A549 treated with Mapracorat at 1 μM for 4 hours (cell line): ENCODE measurements at places on chromosomes 16 and 17. TPM values are rescaled to one million over a fixed set of nuclear protein-coding genes. Genes with fewer than 3 reads are reported as not detected.

The TNP2 gene
- not detected in 5 replicates for total RNA-seq

The NEUROD2 gene
- 0.08 TPM in 1 of 5 replicates, not detected in the others for total RNA-seq

The KRTAP4-3 gene
- not detected in 5 replicates for total RNA-seq

The LCAT gene
- total RNA-seq = 8.6 to 15.1 TPM (median 13.1 TPM) in 5 replicates

The UQCRC2 gene
- total RNA-seq = 157 to 206 TPM (median 164 TPM) in 5 replicates

The ADAD2 gene
- not detected in 5 replicates for total RNA-seq

The MMP15 gene
- 30.3 to 45.9 TPM (median 42.3 TPM) in 5 replicates for total RNA-seq

The MYH8 gene
- total RNA-seq = not detected in 5 replicates

The FAM117A gene
- 1.00 to 2.0 TPM (median 1.3 TPM) in 5 replicates for total RNA-seq

The WSCD1 gene
- total RNA-seq = 1.8 to 3.9 TPM (median 3.7 TPM) in 5 replicates
